ENCODE measurements at places on chromosomes 13 and 19.
A peak's percentile ranks its signal among the peaks of the same experiment; 100 is the strongest.

DNA sequence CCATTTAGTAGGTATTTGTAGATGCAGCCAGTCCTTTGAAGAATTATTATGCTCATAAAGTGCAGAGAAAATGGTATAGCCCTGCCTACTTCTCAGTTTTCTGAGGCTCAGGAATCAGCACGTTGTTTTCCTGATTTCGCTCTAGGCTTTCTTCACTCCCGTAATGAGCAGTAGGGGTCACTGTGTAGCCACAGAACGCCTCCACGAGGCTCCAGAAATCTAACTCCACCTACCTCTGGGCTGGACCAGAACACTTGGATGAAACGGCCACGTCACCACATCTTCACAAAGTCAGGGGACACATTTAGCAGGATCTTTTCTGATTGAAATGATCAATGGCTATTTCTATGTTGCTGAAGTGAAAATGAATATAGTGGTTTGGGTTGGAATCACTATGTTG is 49.8 kb upstream of the GTF3A start:
- peak; percentile 47 for DNase-seq

DNA sequence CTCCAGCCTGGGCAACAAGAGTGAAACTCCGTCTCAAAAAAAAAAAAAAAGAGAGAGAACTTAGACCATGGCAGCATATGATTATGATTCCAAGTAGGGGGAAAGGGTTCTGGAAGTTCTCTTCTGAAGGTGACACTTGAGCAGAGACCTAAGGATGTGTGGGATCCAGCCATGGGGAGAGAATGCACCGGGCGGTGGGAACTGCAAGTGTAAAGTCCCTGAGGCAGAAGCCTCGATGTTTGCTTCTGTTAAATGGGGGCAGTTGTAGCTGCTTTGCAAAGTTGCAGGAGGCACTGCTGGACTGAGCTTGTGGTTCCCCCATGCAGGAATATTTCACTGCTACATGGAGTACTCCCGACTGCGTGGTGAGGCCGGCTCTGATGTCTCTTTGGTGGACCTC is 9.1 kb downstream of the SLC44A2 start:
- DNase-seq = no peak

GRCh38 chr19:38731654-38732301 is 12.5 kb downstream of the CAPN12 start:
- no peak for DNase-seq

GRCh38 chr19:2083174-2083854 is 12.8 kb downstream of the MOB3A start:
- DNase-seq = no peak

- DNase-seq = peak; percentile 66
Observed at GRCh38 chr19:18428787-18429674, 8.9 kb downstream of the ISYNA1 start.

DNA sequence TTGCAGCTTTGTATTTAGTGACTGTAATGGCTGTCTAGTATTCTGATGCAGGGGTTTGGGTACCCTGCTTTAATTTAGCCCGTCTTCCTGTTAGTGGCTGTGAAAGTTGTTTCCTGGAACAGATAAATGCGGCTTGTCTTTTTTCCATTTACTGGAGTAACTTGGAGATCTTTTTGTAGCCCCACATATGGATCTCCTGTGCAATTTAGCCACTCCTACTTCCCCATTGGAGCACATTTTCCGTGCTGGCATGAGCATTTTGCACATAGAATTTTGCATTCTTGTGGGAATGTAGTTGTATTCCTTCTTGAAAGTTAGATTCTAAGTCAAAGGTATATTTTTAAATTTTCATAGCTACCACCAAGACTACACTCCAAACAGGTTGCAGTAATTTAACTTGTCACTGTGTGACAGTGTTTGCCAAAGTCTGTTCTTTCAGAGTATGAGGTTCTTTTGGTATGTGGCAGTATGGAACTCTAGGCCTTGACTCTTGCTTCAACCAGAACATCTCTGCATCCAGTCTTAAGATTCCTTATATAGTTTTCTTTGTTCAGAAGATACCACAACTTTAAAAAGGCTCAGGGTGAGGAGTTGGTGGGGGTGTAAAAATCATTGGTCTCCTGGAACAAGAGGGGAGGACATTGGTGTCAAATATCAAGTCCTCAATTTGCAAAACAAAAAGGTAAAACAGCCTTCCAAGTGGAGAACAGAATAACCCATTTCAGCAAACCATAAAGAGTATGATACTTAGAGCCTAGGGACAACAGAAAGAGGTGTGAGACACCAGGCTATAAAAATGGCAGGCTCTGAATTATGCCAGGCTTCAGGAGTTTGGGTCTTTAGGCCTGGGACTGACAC is 21.1 kb upstream of the CCDC97 start:
- DNase-seq = no peak

DNA sequence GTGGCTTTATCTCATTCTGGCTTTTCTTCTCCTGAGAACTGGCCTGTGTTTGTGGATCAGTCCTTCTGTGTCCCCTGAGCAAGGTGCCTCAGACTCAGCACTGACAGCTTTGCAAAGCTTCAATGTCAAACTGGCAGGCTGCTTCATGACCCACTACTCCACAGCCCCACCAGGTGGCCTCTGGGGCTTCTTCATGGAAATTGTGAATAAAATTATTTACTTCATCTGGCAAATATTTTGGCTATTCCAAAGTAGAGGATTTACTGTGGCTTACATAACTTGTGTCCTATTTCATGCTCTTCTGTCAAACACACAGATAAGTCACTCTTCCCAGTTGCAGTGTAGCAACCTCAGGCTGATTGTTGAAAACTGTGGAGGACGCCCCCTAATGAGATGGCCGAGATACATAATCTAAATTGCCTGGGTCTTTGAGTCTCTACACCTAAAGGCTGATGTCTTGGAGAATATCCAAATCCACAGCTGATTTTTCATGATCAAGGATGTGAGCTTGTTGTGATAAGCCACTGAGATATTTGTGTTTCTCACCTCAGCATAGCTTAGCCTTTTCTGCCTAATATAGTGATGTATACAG is 721.9 kb upstream of the SLC10A2 start:
- DNase-seq = no peak

GRCh38 chr19:34323433-34324204 is 41.4 kb upstream of the GPI start:
- DNase-seq = no peak

DNA sequence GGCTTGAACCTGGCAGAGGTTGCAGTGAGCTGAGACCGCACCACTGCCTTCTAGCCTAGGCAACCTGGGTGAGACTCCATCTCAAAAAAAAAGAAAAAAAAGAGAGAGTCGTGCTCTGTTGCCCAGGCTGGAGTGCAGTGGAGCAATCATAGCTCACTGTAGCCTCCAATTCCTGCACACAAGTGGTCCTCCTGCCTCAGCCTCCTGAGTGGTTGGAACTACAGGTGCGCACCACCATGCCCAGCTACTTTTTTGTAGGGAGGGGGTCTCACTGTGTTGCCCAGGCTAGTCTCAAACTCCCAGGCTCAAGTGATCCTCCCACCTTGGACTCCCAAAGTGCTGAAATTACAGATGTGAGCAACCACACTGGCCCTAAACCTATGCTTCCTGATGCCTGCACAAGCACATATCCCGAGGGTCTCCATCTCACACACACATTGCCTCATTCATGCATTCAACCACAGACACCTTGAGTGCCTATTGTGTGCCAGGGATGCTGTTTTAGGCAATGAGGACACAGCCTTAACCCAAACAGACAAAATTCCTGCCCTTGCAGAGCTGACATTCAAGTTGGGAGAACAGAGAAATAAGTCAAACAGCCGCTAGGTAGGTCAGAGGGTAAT is 2.2 kb downstream of the ANGPTL6 start:
- DNase-seq = no peak

DNA sequence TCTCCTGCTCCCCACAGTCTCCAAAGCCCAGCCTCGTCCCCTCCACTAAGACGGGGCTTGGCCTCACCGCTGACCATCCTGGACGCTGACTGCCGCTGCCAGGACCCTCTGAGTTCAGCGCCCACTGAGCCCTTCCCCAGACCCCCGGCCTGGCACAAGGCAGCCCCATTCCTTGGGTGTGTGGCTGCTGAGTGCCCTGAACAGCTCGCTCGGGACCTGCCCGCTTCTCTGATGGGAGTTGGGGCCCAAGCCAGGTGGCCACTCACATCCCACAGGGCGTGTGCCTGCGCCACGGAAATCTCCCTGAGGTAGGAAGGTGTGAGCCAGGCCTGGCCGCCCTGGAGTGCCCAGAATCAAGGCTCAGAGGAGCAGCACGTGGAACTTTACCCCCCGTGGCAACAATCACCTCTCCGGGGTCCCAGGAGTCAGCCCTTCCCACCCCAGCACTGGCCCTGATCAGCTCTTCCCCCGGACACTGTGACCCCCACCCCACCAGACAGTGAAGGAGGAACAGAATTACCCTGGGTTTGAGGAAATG is 20.8 kb downstream of the C13orf46 start:
- DNase-seq = no peak

DNA sequence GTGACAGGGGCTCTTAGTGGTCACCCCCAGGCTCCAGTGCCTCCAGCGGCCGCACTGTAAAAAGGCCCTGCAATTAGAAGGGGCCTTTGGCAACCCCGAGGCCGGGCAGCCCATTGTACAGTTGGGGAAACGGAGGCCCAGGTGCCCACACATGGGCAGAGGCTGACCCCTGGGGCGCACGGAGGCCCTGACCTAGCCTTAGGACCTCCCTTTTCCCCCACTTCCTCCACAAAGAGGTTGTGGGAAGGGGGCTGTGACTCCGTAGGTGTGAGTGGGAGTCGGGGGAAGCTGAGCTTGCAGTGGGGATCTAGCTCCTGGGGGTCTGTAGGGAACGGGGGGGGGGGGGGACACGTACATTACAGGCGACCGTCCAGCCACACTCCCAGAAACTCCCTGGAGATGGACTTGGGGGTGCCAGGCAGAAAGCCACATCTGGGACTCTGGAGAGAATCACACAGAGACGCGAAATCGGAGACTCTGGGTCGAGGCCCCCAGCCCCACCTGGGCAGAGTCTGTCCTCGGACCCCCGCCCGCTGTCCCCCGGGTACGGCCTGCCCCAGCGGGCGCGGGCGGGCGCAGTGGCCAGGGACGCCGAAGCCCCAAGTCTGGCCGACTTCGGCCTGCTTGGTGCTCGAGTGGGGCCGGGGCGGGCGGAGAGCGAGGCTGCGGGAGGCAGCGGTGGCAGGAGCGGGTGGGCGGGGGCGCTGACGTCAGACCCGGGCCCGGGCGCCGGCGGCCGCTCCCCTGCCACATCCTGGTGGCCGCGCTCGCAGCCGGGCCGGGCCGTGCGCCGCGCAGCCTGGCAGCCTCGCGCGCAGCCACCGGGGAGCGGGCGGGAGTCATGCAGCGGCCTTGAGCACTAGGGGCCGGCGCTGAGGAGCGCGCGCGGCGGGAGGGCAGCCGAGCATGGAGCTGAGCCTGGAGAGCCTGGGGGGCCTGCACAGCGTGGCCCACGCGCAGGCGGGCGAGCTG is at the start of gene ONECUT3:
TSS of gene ONECUT3 (plus strand) at position 750 of the 972 bp plus-strand sequence. CDS start at position 907, 157 bp downstream.
- no peak for DNase-seq

DNA sequence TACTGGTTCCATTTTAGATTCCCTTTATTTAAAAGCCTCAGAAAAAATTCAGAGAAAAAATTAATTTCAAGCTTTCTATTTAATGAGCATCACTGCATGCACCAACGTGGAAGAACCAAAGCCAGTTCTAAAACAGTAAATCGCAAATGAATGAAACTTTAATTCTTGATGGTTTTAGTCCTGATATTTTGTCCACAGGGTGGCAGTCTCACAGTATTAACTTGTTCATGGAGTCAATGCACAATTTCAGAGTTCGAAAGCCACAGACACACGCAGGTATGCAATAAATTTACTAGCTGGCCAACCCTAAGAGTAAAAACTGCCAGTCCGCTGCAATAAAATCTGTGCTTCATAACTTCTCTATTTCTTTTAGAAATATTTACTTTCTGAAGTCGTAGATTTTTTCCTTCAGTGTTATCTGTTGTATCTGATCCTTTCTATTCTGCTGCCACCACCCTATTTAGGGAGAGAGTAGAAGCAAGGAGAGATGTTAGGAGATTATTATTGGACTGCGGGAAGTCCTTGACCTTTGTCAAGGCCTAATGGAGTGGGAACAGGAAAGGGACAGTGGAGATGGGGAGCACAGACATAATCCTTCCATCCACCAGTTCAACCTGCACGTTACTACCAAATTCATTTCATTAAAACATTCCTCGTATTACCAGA is 7.0 kb upstream of the WBP4 start:
- peak; percentile 38 for DNase-seq

GRCh38 chr13:43986421-43986981 is 106.8 kb downstream of the LACC1 start:
- no peak for DNase-seq

GRCh38 chr13:113863524-113864272 is at the start of gene GAS6:
Gene GAS6 (minus strand): TSS chr13:113864076. CDS start chr13:113863920, 156 bp downstream.
- DNase-seq = no peak

- DNase-seq = no peak
Observed at GRCh38 chr13:63636316-63636993, 2220.8 kb upstream of the PCDH20 start.

GRCh38 chr13:41603917-41604316 is 146.6 kb downstream of the RGCC start:
- no peak for DNase-seq

GRCh38 chr19:3161453-3161852 is 17.1 kb upstream of the S1PR4 start:
- no peak for DNase-seq

GRCh38 chr13:50306156-50306555 is 290.9 kb downstream of the KCNRG start:
- no peak for DNase-seq

DNA sequence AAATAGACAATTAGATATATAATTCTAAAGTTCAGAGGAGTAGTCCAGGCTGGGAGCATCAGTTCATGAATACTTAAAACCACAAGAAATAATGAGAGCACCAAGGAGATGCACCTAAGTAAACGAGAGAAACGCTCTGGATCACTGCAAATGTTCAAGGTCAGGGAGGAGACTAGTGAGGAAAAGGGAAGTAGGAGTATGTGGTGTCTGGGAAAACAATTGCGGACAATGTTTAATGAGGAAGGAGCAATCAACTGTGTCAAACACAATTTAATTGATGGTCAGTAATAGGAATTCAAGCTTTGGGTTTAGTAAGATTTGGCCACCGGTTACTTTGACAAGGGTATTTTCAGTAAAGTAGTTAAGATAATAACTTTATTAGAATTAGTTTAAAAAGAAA is 652.2 kb downstream of the DACH1 start:
- DNase-seq = no peak
